NCI-H510A (cell line): ENCODE measurements at places on chromosomes 2 and 18.

DNA sequence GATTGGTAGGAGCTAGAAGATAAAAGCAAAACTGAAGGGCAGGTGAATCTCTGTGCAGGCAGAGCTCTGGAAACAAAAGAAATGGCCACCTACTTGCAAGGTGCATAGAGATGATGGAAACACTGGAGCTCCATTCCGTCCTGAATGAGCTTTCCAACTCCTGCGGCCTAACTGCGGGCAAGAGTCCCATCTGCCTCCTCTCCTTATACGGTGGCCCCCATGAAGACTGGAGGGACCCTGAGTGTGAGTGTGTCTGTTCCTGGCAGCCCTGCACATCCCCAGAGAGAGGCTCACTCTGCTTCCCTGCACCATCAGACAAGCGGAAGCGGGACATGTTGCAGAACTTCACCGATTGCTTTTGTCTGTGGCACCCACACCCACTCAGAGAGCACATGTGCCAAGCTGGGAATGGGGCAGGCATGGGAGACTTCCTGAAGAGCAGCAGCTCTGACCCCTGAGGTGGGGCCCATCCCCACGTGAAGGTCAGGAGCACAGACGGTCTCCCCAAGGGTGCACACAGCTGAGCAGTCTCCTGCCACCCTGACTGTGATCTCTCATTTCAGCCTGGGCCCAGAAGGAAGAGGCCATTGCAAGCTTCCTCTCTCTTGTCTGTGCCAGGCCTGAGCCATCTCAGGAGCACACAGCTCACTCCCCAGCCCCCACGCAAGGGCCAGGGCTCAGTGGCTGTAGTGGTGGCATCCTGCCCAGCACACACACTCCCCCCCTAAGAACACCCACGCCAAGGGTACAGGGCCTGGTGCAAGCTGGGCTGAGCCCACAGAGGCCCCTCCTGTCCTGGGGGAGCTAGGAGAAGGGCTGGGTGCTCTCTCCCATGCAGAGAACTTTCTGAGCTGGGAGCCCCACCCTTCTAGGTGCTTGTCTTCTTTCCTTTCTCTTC lies 75.3 kb downstream of the STPG4 start:
- DNase-seq, result no peak

- DNase-seq, result no peak
These were observed 26.8 kb upstream of the ERCC3 start for GRCh38 chr2:127320586-127321275.

GRCh38 chr2:164826293-164827243 lies 15.1 kb downstream of the COBLL1 start:
- peak; percentile 14 for DNase-seq

- no peak for DNase-seq
These were observed 23.0 kb upstream of the HS6ST1 start for GRCh38 chr2:128341621-128342020.

- DNase-seq, result no peak
These were observed 583 bp upstream of the KLHL30 start for GRCh38 chr2:238137885-238138284.

- no peak for DNase-seq
These were observed 87.8 kb upstream of the SLC66A3 start for GRCh38 chr2:11067221-11068078.

DNA sequence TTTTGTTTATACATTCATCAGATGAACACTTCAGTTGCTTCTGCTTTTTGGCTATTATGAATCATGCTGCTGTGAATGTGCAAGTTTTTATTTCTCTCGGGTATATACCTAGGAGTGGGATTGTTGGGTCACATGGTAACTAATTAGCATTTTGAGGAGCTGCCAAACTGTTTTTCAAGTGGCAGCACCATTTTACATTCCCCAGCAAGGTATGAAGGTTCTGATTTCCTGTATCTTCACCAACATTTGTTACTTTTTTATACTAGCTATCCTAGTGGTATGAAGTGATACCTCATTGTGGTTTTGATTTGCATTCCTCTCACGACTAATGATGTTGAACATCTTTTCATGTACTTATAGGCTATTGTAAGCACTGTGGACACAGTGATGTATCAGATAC lies 53.9 kb downstream of the DYNC1I2 start:
- no peak for DNase-seq

DNA sequence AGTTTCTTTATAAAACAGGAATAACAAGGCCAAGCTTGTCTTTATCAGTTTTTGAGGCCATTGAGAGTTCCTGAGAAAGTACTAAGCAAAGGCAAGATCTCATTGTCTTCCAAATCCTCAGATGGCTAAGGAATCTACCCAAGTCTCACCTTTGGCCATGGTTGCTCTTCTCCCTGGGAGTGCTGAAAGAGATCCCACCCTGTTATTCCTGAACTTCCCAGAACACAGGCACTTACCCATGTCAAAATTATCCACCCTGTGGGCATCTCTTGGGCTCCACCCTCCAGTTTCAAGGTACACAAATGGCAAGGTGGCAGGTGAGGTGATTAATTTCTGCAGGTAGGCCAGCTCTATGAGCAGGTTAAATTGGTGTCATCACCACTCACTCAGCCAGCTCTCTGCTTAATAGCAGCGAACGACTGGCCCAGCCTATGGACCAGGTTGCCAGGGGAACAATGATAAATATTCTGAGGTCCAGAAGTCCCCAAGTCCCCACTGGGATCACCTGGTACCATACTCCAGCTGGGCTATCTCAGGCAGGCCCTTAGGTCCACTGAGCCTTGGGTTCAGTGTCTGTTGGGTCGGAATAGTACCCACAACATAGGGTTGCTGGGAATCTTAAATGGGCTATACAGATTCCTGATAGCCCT lies 2.3 kb upstream of the SPRED2 start:
- DNase-seq, result no peak

DNA sequence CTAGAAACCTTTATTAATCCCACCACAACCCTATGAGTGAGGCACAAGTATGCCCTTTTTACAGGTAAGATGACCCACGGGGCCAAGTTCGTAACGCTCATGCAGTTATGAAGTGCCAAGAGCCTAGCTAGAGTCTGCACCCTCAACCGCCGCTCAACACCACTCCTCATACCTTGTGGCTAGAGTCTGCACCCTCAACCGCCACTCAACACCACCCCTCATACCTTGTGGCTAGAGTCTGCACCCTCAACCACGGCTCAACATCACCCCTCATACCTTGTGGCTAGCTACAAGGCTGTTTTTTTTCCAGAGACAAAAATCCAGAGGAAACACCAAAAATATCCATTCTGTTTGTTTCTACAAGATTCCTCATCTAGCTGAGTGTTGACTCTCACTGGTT lies 4.6 kb downstream of the TXNL4A start:
- no peak for DNase-seq

GRCh38 chr2:160700021-160700814 lies 206.6 kb upstream of the RBMS1 start:
- DNase-seq, result no peak
